ENCODE measurements at places on chromosomes 4 and X.

DNA sequence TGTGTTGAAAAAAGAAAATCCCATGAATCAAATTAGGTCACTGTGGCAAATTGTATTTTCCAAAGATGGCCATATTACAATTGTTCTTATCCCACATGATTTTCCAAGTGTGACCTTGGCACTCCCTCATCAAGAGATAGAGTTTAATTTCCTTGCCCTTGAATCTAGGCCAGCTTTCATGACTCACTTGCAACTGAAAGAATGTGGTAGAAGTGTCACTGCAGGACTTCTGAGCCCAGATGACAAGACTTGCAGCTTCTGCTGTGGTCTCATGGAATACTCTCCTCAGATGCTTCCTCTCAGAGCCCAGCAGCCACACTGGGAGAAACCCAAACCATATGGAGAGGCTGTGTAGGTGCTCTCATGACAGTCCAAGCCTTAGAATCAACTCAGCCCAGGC, 139.0 kb downstream of the ADAMTS3 start:
- DNase-seq, result no peak

- DNase-seq, result no peak
These were observed 98.1 kb upstream of the ENPP6 start for GRCh38 chr4:184315675-184316359.

GRCh38 chr4:158211222-158211621, 936 bp downstream of the TMEM144 start:
- DNase-seq, result no peak

DNA sequence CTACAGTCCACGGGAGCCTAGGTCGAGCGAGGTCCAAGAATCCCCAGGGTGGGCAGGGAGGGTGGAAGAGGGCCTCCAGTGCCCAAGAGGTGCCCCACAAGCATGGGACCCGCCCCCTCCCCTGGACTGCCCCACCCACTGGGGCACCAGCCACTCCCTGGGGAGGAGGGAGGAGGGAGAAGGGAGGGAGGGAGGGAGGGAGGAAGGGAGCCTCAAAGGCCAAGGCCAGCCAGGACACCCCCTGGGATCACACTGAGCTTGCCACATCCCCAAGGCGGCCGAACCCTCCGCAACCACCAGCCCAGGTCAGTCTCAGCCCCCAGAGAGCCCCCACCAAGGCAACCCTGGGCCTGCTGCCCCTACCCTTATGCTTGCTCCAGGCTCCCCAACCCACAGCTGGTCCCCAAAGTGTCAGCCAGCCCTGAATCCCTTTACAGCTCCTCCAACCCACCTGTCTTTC, at the start of gene GATA1:
GATA1 (plus strand) TSS at position 250 of the 460 bp plus-strand sequence. CDS start 4,520 bp downstream, outside the sequence.
- no peak for DNase-seq

- DNase-seq, result no peak
These were observed 38.7 kb downstream of the SPATA4 start for GRCh38 chr4:176156656-176157055.

All from CD4-positive, alpha-beta T cell treated with Interleukin-4 for 1 hour (primary cell).